ENCODE measurements at places on chromosomes 4 and X. TPM values are rescaled to one million over a fixed set of nuclear protein-coding genes. Genes with fewer than 3 reads are reported as not detected.

DNA sequence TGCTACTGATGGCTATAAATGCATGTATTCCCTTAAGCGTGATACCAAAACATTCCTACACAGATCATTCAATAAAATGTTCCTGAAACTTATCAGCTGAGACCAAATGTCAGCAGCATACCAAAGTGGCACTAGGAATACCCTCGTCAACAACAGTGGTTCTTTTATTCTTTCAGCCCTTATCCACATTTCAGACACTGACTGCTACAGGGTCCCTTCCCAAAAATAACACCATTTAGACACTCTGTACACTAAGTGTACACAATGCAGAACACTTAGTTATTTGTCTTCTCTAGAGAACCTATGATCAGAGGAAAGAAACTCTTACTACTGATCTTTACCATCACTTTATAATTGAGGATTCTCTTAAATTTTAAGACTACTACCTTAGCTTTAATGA, 94.1 kb downstream of the ATRX start:
- no peak for DNase-seq

DNA sequence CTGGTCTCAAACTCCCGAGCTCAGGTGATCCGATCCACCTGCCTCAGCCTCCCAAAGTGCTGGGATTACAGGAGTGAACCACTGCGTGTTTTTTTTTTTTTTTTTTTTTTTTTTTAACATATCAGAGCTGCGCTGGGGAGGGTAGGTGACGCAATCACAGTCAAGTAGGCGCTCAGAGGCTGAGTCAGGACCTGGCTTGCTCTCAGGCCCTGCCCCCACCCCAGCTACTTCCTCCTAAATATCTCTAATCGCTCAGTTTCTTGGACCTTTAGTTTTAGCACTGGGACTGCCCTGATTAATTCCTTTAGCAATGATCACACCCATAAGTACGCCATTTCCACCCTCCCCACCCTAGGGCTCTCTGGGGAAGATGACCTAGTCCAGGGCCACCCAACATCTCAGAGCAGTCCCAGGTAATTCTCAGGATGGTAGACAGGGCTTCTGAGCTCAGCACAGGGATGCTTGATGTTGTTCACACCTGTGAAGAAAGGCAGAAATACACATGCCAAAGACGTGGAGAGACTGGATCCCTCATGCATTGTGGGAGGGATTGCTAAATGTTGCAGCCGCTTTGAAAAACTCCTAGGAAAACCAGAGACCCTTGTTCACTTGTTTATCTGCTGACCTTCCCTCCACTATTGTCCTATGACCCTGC, 50.2 kb downstream of the DDX3X start:
- peak; percentile 76 for DNase-seq

DNA sequence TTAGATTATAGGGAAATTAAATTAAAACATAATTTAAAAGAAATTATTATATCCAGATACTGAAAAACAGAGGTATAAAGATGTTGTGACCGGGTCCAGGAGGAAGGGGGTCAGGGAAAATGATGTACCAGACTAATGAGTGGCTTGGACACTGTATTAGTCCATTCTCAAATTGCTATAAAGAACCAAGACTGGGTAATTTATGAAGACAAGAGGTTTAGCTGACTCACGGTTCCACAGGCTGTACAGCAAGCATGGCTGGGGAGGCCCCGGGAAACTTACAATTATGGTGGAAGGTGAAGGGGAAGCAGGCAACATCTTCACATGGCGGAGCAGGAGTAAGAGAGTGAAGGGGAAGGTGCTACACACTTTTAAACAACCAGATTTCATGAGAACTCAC, 3.4 kb upstream of the FAM9B start:
- no peak for DNase-seq

- DNase-seq = no peak
Measured at GRCh38 chr4:24778464-24779225, 16.7 kb upstream of the SOD3 start.

GRCh38 chr4:125732632-125733031, 417.9 kb downstream of the FAT4 start:
- DNase-seq = no peak

DNA sequence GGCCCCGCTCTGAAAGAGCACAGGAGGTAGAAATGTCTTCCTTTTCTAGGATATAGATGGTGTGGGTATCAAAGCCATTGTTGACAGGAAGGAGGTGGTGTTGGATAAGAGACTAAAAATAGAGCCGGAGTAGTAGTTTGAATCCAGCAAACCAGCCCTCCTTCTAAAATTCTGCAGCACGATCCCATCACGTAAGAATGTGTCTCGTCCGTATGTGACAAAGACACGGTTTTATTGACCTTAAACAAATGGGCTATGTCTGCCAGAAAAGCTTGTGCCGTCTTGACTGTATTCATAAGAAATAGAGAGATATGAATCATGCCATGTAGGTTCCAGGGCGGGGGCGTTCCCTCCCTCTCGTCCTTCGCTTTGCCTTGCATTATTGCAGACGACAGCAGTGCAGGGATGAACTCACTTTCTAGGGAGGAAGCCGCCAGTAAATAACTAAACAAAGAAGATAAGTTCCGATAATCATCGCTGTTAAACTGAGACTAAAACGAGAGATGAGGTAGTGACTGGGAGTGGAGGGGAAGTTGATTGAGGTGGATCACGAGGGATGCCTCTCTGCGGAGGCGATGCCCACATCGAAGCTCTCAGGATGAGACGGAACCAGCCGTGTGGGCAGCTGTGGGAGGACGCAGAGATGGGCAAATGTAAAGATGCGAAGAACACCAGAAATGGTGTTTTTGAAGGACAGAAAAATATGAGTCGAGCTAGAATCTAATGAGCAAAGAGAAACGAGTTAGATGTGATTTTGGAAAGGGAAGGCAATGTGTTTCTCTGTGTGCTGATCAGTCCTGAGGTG, 3.4 kb downstream of the TENM3 start:
- no peak for DNase-seq

- DNase-seq = no peak
Measured at GRCh38 chr4:161829591-161829990, 334.2 kb downstream of the FSTL5 start.

GRCh38 chrX:106931831-106932491, 11.8 kb downstream of the CLDN2 start:
- DNase-seq = no peak

DNA sequence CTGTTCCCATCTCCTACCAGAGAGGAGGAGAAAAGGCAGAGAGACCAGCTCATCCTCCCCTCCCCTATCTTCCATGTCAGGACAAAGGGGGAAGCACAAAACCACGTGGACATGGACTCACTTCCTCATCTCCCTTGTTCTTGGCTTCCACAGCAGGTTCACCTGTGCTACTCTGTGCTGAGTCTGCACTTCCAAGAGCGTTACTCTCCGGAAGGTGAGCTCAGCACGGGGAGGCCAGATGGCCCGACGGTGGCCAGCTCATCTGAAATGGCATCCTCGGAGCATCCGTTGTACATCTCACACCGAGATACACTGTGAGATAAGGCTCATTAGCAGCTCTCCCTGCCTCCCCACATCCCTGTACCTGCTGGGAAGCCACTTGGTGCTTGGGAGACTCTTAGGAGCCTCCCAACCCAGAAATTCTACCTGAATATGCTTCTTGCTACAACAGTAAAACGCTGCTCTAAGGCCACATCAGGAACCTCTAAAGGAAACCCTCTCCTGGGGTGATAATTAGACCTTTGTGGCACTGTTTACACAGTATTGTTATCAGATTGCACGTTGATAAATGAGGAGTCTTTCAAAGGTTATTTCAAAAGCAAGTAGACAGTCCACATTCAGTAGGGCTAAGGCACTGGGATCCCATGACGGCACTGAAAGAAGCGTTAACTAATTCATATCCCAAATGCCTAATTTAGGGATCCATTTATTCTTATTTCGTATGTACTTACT, 19.4 kb downstream of the LGI2 start:
- DNase-seq = no peak

DNA sequence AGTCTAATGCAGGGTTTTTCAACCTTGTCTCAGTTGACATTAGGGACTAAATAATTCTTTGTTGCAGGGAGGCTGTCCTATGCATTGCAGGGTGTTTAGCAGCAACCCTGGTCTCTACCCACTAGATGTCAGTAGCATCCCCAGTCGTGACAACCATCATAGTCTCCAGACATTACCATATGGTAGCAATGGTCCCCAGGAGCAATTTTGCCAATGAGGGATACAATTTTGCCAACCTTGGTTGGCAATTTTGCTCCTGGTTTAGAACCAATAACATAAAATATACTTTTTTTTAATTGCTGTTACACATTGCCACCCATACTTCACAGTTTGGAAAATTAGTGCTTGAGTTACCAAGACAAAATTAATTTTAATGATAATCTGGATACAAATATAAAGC, 6.0 kb downstream of the EREG start:
- DNase-seq = peak; percentile 36

DNA sequence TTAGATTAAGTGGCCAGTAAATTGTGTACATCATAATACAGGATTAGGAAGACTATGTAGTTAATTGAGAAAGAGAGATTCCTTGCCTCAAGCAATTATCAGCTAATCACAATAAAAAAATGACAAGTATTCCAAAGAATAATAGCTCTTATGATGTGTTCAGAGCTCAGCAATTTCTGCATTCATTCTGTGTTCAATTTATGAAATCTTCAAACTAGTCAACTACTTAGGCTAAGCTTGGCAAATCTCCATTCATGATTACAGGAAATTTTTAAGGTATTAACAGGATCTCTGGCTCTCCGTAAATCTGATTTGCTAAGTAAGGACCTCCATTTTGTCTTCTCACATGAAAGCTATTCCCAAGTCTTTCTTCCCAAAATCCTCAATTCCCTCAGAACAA, 256.9 kb upstream of the TEX13A start:
- DNase-seq = no peak

GRCh38 chrX:136030303-136031191, 45.3 kb downstream of the SLC9A6 start:
- DNase-seq = no peak

- DNase-seq = no peak
Measured at GRCh38 chr4:77187322-77187721, 30.3 kb downstream of the CCNG2 start.

- DNase-seq = no peak
Measured at GRCh38 chrX:65034292-65034667, 58.0 kb upstream of the ZC4H2 start.

DNA sequence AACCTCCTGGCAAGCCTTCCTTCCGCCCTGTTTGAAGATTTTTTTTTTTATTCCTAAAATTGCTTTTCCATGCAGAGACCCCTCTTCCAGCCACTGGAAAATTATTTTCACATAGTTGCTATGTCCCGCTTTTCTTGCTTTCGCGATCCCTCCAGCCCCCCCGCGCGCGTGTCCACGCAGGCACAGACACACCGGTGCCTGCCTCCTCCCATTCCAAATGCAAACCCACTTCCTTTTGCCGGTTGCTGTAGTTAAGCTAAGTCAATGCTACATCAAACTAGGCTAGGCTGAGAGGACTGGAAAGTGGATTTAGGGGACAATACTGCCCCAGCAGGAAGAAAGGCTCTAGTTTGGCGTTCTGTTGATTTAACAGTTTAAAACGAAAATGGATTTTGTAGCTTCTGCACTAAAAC, 111.0 kb downstream of the DHX15 start:
- DNase-seq = no peak

GRCh38 chr4:113540859-113541258, 220.7 kb downstream of the CAMK2D start:
- no peak for DNase-seq

DNA sequence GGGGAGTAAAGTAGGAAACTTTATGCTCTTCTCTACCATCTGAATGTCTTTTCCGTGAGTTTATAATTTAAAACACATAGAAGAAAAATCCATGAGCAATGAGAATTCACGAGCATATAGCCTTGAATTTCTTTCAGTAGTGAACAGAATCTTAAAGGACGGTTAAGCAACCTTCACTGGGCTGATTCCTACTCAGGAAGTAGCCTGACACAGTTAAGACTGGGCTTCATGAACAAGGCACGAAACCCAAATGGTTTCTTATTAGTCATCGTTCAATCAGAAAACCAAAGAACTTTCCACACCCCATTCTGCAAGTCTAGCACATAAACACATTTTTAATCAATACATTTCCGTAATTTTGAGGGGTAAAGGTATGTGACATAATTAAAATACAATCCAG, 95.8 kb downstream of the SH3KBP1 start:
- no peak for DNase-seq

- no peak for DNase-seq
Measured at GRCh38 chrX:78687586-78687985, 28.5 kb upstream of the RTL3 start.

GRCh38 chrX:124010157-124010556, 48.7 kb downstream of the STAG2 start:
- no peak for DNase-seq

GRCh38 chr4:80989921-80990544, 40.5 kb upstream of the BMP3 start:
- DNase-seq = no peak

- DNase-seq = no peak
Measured at GRCh38 chr4:110175634-110176033, 22.8 kb downstream of the ELOVL6 start.

DNA sequence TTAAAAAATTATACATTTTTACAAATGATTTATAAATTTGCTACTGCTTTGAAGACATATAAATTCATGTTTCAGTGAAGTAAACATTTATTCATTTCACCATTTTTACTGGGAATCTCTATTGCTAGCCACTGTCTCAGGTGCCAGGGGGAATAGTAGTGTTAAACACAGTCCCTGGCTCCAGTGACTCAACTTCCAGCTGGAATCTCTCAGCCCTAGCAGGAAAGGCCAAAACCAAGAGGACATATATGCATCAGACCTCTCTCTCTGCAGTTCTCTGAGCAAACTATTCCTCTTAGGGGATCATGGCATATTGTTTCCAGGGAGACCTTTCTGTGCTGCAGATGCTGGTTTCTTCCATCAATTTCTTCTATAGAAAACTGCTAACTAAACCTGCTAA, 1009.0 kb upstream of the LCORL start:
- no peak for DNase-seq

- DNase-seq = no peak
Measured at GRCh38 chrX:152822383-152823086, 8.0 kb downstream of the CETN2 start.

Gene CENPVL1
- not detected for total RNA-seq

Gene OPN1LW
- not detected for total RNA-seq

Gene TRAM1L1
- total RNA-seq = not detected

Gene CTAG1B
- total RNA-seq = not detected

Gene CXCR3
- total RNA-seq = 84.9 TPM

Gene MAGEC2
- total RNA-seq = not detected

Gene RNF212
- total RNA-seq = 0.88 TPM

Gene HTT-AS
- total RNA-seq = not detected

Gene HTN1
- not detected for total RNA-seq

Gene AMOT
- total RNA-seq = 0.28 TPM

Gene SPIN4
- 10.7 TPM for total RNA-seq

Gene SUPT20HL2
- not detected for total RNA-seq

Measured in activated CD4-positive, alpha-beta memory T cell treated with anti-CD3 and anti-CD28 coated beads, Interleukin-2, amount 10 ng/mL, durations not matched to agents 7 days and 5 days (primary cell).